ENCODE measurements at places on chromosomes 7 and 10.

DNA sequence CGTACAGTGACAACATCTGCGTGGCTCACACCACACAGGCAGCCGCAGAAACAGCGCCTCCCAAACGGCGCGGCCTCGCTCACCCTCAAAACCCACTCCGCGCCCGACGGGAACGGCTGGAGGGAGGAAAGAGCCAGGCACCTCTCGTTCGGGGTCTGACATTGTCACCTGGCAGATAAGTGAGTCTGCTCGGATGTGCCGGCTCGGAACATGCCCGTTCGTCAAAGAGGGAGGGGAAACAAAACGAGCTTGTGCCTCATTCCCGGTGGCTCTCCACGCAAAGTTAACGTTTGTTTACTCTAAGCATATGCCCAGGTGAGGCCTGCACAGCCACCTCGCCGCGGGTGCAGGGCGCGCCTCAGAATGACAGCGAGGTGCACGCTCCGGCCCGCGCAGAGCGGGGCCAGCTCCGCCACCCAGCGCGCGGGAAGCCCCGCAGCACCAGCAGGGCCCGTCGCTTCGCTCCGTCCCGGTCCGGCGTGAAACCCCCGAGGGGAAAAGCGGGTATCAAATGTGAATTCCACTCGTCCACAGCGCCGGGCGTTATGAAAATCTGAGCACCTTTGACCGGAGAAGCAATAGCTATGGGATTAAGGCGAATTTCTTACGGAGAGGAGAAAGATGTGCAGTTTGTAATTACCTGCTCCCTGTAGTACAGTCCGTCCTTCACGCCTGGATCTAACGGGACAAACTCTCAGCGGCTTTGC, 13.1 kb downstream of the CNPY1 start:
- DNase-seq: peak; percentile 80

DNA sequence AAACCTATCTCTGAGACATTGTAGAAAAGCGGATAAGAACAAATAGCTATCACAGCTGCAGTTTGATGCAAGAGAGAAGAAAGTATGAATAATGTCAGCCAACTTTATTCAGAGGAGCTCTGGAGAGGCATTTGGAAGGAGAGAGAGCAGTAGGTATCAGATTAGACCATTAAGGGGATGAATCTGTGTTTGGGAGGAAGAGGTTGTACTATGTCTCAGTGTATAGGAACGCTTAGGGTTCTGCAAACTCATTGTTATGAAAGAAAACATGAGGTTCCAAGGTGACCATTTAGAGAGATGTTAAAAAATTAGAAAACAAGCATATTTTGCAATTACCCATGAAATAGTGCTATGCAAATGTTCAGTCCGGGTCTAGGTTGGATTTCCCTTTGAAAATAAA, 207.5 kb upstream of the GNAI1 start:
- DNase-seq: no peak

GRCh38 chr7:134691546-134692343, 45.1 kb downstream of the BPGM start:
- DNase-seq: no peak

DNA sequence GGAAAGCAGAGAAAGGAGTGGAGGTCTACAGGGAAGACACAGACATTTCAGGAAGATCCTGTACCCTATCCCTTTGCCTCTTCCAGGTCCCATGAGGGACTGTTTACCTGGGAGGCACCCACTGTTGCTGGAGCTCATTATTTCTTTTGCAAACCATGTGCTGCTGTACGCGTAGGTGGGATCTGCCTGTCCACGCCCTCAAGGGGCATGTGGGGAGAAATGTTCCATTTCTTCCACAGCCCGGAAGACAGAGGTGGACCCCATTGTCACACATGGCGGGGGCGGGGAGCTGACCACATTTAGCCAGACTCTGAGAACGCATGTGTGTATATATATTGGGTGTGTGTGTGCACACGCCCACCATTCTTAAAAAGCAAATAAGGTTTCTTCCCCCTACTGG, 2.0 kb downstream of the PLXNA4 start:
- no peak for DNase-seq

DNA sequence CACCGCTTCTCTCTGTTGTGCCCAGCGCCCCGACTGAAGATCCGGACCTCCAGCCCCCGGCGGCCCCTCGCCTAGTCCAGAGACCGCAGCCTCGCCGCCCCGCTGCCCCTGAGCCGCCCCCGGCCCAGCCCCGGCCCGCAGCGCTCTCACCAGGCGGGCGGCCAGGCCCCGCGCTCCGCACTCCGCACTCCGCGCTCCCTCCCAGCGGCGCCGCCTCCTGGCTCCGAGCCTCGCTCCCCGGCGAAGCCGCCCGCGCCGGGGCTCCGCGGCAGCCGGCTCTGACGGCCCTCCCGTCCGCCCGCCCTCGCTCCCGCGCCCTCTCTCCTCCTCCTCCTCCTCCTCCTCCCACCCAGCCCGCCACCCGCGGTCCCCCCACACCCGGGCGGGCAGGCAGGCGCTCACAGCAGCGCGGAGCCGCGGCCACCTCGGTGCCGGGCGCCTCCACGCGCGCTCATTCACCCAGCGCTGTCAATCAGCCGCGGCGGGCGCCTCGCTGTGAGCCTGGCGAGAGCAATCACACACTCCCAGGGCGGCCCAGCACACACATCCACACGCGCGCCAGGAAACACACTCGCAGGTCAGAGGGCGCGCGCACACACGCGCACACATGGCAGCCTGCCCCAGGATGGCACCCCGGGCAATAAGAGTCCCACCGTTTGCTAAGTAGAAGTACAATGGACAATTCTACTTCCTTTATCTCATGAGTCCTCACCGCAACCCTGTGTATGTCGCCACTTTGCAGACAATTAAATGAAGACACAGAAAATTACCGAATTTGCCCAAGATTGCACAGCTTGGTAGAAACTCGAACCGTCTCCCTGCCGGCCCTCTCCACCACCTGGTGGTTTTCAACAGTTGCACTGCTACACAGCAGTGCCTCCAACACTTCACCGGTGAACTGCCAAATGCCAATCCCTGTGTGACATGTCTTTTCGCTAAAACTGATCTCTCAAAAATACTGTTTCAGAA, at the start of gene PRRT4:
TSS of gene PRRT4 (minus strand) at position 280 of the 969 bp plus-strand sequence.
- DNase-seq: peak; percentile 78

- no peak for DNase-seq
Observed at GRCh38 chr7:132576721-132577085, 433 bp upstream of the PLXNA4 start.

- no peak for DNase-seq
Observed at GRCh38 chr10:8640301-8640700, 585.8 kb downstream of the GATA3 start.

GRCh38 chr7:104643587-104644217, 315.3 kb downstream of the LHFPL3 start:
- peak; percentile 58 for DNase-seq

GRCh38 chr10:124515244-124515970, 53.8 kb downstream of the LHPP start:
- DNase-seq: no peak

DNA sequence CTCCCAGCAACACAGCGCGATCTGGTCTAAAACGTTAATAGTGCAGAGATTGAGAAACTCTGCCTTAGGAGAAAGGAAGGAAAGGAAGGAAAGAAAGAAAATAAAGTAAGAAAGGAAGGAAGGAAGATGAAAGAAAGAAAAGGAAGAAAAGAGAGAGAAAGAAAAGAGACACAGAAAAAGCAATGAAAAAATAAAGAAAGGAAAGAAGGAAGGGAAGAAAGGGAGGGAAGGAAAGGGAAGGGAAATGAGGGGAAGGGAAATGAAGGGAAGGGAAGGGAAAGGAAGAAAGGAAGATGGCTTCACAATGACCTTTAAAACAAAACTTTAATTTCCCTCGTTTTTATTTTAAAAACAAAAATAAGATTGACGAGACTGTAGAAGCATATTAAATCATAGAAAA, 173.1 kb downstream of the ITGA8 start:
- no peak for DNase-seq

DNA sequence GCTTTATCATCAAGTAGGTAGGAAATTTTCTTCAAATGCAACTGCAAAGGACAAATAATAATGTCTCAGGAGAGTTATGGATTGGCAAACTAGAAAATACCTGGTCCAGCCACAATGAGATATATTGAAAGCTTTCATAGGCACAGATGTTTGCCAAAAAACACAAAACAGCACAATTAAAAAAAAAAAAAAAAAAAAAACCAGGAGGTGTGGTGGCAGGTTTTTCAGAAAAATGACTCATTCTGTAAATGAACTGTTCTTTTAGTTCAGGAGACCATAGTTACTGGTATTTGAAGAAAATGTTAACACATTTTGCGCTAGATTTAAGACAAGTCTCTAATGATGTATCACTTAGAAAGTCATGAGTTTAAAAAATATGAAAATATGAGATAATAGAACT, 55.0 kb upstream of the JCAD start:
- no peak for DNase-seq

GRCh38 chr7:34727464-34727995, 69.5 kb downstream of the NPSR1 start:
- DNase-seq: peak; percentile 87

DNA sequence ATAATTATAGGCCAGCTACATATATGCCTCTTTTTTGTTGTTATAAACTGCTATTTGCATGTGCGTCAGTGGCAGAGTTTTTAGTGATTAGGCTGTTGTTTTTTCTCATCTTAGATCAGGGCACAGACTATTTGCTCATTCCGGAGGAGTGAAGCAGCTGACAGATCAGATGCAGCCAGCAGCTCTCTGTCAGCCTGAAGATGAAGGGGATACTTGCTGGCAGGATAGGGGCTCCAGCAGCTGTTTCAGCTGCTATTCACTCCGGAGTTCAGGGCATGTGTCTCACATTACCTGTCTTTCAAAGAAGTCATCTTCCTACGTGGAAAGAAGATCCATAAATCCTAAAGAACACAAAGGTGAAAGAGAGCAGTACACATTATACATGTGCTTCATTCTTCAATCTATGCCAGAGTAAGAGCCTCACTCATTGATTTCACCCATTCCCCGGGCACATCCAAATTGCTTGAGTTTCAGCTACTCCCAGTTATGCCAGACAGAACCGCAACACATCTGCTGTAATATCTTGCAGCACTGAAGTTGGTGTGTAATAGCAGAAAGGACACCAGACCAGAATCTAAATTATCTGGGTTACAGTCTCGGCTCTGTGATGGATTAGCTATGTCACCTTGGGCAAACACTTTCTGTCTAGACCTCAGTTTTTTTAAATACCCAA, 182.8 kb upstream of the CHRM2 start:
- no peak for DNase-seq

DNA sequence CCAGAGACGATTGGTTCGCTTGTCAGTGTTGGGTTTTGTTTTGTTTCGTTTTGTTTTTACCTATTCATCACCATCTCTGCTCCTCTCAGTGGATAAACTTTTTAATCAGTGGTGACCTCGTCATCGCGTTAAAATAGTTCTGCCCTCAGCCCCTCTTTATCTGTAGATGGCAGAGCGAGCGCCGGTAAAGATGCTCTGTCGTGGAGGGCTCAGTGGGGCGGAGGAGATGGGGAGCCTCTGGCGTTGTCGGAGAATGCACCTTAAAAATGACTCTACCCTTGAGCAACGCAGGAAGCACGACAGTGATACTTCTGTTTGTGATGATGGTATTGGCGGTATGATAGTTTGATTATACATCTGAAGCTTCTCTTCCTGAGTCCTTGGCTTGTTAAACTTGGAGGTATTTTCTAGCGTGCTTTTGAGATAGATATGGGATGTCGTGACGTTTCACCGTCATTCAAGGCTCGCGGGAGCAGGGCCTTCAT, 554 bp downstream of the CSGALNACT2 start:
- DNase-seq: peak; percentile 39

- peak; percentile 63 for DNase-seq
Observed at GRCh38 chr10:96468845-96469244, 44.9 kb downstream of the TLL2 start.

DNA sequence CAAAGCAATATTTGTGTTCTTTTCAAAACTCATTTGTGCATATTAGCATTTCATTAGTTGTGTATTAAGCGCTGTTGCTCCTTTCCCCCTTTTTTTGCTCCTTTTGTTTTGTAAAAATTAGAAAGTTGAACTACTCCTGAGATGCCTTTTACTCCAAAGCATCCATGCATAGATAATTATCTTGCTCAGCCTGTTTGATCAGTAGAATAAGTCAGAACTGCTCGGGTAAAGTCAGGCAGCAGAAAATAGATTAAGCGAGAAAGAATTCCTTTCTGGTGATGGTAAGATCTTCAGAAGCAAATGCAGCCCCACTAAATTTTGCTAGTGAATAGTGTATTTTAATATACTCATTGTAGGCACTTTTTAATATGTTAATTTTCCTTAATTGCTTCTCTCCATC, 227.1 kb downstream of the TEX36 start:
- DNase-seq: peak; percentile 11

GRCh38 chr7:33044986-33045385, 17.6 kb downstream of the NT5C3A start:
- peak; percentile 62 for DNase-seq

DNA sequence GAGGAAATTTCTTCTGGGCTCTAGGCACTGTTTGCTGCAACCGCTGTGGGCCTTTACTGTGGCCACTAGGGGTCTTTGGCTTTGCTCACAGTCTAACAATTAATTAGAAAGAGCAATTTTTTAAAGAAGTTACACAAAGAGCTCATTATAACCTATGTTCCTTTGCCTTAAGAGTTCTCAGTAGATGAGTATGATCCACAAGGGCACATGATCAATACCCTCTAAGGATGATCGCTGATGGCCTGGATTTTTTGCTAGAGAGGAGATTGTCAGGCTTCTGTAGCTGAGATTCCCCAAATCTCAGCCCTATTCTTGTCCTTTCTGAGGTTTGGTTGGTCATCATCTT, 80.8 kb upstream of the RHOBTB1 start:
- peak; percentile 21 for DNase-seq

DNA sequence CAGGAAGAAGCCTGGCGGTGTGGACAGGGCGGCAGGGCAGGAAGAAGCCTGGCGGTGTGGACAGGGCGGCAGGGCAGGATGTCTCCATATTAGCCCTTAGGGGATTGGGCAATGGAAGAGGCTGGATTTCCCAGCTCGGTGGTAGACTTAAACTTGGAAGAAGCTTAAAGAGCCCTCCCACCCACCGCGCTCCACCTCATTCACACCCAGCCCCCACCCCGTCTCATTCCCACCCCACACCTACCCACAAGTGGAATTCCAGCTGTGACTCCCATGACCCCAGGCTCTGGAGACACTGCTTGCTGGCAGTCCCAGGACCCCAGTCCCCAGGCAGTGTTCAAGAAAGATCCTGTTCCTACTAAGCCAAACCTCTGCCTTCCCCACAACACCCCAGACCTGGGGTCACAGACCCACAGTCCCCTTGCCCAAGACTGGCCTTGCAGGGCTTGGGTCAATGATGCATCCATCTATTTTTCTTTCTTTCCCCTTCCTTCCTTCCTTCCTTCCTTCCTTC, 34.0 kb downstream of the SPDYE6 start:
- DNase-seq: no peak

GRCh38 chr10:108620821-108621534, 1302.3 kb downstream of the XPNPEP1 start:
- DNase-seq: no peak

GRCh38 chr10:6995831-6996230, 415.0 kb downstream of the SFMBT2 start:
- DNase-seq: no peak

GRCh38 chr10:24452030-24452429, 243.1 kb downstream of the KIAA1217 start:
- no peak for DNase-seq

- no peak for DNase-seq
Observed at GRCh38 chr10:5291501-5292195, 73.1 kb upstream of the UCN3 start.

- no peak for DNase-seq
Observed at GRCh38 chr7:23349484-23350157, 50.5 kb downstream of the MALSU1 start.
